Stimulated activated naive CD4-positive, alpha-beta T cell (primary cell): ENCODE measurements at places on chromosomes 12 and 14.

- DNase-seq, result no peak
These were observed 597 bp downstream of the MLF2 start for GRCh38 chr12:6752167-6752920.

DNA sequence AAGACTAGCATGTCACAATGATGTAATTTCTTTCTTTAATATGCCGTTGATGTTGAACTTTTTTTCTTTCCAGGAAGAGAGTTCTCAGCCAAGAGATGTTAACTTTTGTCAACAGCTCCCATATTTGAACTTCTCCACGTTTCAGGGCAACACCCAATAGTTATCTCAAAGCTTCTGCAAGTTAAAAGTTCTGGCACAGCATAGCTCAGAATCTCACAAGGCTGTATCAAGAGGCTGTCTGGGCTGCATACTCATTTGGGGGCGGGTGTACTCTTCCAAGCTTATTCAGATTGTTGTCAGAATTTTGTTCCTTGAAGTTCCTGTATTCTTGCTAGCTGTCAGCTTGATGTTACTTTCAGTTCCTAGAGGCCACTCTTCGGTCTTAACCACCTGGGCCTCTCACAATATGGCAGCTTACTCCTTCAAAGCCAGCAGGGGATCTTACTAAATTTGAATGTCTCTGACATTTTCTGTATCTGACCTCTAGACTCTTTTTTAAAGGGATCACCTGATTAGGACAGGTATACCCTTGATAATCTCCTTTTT lies 38.9 kb downstream of the KCNC2 start:
- no peak for DNase-seq

DNA sequence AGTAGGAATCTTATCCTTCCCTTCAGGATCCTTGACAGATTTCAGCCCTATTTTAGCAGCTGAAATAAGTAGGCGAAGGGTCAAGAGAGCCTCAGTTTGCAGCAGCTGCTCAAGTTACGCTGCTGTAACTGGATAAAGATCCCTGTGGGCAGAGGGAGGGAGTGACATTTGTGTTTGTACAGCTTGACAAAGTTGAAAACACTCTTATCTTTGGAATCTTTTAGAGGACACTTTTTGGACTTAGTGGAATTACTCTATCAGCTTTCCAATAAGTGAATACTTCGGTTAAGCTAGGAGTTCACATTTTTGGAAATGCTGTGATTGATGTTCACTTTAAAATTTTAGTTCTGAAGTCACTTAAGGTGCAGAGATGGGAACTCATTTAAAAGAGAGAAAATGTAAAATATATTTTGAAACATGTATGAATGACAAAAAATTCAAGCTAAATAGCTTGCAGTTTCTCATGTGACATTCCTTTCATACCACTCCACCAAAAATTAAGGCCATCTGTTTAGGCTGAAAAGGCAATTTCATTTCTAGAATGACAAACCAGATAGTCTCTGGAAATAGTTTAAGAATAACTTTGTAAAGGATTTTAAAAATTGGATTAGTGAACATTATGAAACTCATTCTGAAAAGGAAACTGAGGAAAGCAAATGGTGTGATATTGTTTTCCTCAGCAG lies 55.2 kb downstream of the SLC38A4 start:
- no peak for DNase-seq

GRCh38 chr14:22176957-22177356 lies 412.1 kb downstream of the DAD1 start:
- DNase-seq, result no peak

GRCh38 chr12:128458301-128458974 lies 191.5 kb downstream of the TMEM132C start:
- DNase-seq, result no peak

DNA sequence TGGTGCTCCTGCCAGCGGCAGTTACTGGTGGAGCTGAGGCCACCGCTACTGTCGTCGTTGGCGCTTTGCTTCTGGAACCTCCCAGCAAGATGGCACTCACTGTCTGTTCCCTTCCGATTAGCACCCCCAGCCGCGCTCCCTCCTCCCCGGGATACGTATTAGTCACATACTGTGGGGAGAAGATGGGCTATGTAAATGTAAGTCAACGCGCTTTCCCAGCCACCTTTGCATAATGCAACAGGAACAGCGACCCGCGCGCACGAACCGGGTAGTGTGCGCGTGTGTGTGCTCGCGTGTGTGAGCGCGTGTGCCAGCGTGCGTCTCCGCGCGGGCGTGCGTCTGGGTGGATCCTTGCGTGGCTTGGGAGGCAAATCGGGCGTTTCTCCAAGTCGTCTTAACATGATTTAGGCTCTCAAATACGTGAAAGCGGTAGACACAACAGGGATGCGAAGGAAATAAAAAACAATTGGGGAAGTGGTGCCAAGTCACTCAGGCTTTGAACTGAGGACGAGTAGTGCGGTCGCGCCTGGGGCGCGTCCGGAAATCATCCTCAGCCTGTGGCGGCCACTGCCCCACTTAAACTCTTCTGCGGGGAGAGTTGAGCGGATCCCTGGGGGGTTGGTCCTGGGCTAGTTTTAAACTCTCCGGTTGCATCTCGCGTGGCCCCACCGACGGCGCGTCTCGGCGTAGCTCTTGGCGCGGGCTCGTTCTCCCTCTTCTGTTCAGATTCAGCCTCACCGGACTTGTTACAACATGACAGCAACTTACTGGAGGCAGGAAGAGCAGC lies 1.8 kb downstream of the FLRT2 start:
- no peak for DNase-seq

DNA sequence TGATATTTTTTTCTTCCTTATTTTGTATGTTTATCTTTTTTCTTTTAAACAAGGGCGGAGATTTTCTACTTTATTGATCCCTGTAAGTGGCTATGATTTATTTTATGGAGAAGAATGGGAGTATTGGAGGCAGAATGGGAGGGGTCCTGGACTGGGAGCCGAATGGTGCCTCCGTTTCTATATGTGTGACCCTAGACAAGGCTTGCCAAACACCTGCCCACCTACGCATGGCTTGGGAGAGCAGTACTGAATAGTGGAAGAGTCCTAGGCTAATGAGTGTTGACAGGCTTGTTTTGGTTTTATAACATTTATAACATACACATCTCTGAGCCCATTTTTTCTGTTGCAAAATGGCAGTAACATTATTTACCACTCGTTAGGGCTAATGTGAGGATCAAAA lies 29.0 kb downstream of the STK38L start:
- DNase-seq, result no peak

- no peak for DNase-seq
These were observed 8.7 kb downstream of the STAC3 start for GRCh38 chr12:57242329-57242690.

- DNase-seq, result no peak
These were observed 249.5 kb downstream of the APAF1 start for GRCh38 chr12:98894412-98895085.

DNA sequence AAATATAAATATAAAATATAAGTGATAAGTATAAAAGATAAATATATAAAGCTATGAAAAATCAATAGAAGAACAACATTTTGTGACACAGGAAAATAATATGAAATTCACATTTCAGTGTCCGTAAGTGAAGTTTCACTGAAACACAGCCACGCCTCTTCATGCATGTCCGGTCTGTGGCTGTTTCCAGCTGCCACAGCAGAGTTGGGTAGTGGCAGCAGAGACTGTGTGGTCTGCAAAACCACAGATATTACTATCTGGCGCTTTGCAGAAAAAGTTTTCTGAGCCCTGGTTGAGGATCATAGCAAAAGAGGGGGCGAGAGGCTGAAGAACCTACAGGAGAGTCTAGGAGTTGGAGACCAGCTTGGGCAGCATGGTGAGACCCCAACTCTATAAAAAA lies 780 bp downstream of the SERPINA4 start:
- no peak for DNase-seq

DNA sequence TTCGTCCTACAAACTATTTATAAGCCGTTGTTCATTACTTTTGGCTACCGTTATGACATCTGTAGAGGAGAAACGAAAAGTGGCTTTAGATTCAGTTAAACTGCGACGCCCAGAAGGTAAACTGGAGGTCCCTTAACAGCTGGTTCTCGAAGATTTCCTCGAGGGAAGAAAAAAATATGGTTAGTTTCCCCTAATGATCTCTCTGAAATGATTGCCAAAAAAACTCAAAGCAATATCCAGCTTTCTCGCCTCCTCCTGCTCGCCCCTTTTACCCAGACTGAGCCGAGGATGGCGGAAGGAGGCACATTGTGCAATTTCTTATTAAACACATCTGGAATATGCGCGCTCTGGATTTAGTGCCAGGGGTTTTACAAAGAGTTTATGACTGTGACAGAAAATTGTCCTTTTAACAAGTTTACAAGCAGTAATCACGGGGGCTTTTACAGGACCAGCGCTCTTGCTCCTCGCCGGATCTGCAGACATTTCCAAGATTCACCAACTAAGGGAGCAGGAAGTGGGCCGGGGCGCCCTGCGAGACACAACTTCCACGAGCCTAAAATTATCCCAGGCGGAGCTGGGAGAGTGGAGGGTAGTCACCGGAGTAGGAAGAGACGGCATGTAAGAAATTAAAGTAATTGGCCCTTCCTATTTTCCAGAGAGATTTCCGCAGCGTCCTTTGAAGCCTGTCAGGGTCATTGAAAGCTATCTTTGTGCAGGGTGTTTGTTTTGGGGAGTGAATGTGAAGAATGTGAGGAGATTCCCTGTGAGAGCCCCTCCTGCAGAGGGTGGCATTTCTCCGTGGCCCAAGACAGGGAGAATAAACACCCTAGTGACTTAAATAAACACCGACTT lies 5.6 kb downstream of the SIX1 start:
- DNase-seq, result no peak

- DNase-seq, result no peak
These were observed 153.0 kb downstream of the PHETA1 start for GRCh38 chr12:111215881-111216280.

DNA sequence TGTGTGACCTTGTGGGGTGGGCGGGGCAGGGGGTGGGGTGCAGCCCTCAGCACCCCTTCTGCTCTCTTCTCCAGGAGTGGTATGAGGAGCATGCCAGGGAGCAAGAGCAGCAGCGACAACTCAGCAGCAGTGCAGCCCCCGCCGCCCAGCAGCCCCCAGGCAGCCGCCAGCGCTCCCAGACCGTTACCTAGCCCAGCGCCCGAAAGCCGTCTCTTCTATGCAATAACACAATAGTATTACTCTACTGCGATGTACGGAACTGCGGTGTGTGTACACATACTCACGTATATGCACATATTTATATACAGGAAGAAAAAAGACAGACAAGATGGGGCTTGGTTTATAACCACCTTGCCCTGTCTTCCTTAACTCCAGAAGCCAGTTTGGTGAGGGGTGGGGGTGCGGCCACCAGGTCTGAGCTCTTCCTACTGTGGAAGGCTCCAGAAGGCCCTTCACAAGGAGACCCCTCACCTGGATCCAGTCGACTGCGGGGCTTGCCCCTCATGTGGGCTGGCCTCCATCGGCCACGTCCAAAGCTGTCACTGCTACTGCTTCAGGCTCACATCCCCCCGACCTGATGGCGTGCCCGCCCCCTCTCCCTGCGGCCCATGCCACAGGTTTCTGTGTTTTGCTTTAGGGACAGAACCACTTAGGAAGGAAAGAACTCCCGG lies 38.9 kb downstream of the SLC8B1 start:
- DNase-seq, result no peak

GRCh38 chr14:30389877-30390385 lies 169.0 kb upstream of the G2E3 start:
- DNase-seq, result no peak

DNA sequence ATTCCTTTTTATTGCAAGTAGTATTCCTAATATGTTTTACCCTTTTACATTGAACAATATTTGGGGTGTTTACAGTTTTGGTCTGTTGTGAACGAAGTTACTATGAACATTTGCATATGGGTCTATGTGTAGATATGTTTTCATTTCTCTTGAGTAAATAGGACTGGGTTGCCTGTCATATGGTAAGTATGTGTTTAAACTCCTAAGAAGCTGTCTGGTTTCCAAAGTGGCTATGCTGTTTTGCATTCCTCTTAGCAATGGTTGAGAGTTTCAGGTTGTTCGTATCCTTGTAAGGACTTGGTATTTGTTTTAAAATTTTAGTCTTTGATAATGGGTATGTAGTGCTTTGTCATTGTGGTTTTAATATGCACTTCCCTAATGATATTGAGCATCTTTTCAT lies 6.3 kb downstream of the METAP2 start:
- DNase-seq, result no peak

GRCh38 chr14:94292872-94293577 lies at the start of gene SERPINA10:
Gene SERPINA10 (minus strand): TSS chr14:94293268. CDS start chr14:94290593, 2,675 bp downstream.
- no peak for DNase-seq

DNA sequence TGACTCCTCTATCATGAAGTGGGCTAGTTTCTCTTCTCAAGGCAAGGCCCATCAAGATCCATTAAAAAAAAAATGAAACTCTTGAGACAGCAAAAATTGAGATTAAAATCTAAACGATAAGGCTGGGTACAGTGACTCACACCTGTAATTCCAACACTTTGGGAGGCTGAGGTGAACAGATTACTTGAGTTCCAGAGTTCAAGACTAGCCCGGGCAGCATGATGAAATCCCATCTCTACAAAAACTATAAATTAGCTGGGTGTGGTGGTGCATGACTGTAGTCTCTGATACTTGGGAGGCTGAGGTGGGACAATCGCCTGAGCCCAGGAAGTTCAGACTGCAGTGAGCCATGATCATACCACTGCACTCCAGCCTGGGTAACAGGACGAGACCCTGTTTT lies 226.5 kb upstream of the SOX5 start:
- DNase-seq, result no peak

GRCh38 chr12:3084742-3085141 lies 7.6 kb downstream of the TSPAN9 start:
- DNase-seq, result no peak

- no peak for DNase-seq
These were observed 355.2 kb downstream of the BMP4 start for GRCh38 chr14:53601409-53601808.

DNA sequence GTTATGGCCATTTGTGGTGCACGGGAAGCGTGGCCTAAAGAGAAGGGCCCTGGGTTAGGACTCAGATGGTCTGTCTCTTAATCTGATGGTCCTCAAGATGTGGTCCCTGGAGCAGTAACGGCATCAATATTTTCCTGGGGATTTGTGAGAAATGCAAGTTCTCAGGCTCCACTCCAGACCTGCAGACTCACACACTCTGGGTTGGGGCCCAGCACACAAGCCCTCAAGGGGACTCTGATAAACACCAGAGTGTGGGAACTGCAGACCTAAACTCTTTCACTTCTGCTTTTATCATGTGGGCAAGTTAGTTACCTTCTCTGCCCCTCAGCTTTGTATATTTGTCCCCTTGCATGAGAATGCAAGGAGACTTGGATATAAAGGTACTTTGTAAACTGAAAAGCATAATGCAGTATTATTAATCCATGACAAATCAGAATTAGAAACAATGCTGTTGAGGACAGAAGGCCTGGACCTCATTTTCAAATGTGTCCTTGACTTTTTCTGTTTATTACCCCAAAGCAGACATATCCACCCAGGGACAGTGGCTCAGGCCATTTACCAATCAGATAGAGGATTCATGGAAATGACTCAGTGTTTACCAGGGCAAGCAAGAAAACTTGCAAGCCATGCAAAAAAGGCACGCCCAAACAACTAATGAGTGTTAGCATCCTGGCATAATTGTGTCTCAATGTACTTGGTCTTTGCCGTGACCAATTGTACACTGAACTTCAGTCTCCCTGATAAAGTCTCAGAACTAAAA lies 157.0 kb downstream of the ASCL1 start:
- DNase-seq, result no peak

GRCh38 chr12:33587784-33588712 lies 148.4 kb upstream of the SYT10 start:
- no peak for DNase-seq

- DNase-seq, result no peak
These were observed 151.4 kb upstream of the RGS6 start for GRCh38 chr14:71780822-71781221.

GRCh38 chr14:32620303-32620702 lies 291.2 kb downstream of the AKAP6 start:
- DNase-seq, result no peak
